ENCODE measurements at places on chromosomes 1 and 21. TPM values are rescaled to one million over a fixed set of nuclear protein-coding genes. Genes with fewer than 3 reads are reported as not detected.

The ILDR2 gene
- 0.14 TPM for polyA plus RNA-seq

The S100A12 gene
- 1,191 TPM for polyA plus RNA-seq

The PPIE gene
- polyA plus RNA-seq, result 40.9 TPM

The TARDBP gene
- 88.7 TPM for polyA plus RNA-seq

The HSD11B1 gene
- polyA plus RNA-seq, result 74.6 TPM

The PTPRF gene
- 45.5 TPM for polyA plus RNA-seq

The AIM2 gene
- 2.9 TPM for polyA plus RNA-seq

The ATF3 gene
- polyA plus RNA-seq, result 22.3 TPM

The PSMB4 gene
- polyA plus RNA-seq, result 373 TPM

Measured in lung (tissue), 17 donors.